Esophagus squamous epithelium (tissue), 5 donors: ENCODE measurements at places on chromosomes 4 and X. TPM values are rescaled to one million over a fixed set of nuclear protein-coding genes. Genes with fewer than 3 reads are reported as not detected.

The DUX4 gene
- total RNA-seq, result not detected

The SMAD1 gene
- 25.1 TPM for total RNA-seq

The UGT2B28 gene
- not detected for total RNA-seq

The P2RY8 gene
- 0.85 TPM for total RNA-seq

The ACSL4 gene
- total RNA-seq, result 32.5 TPM
